ENCODE measurements at places on chromosomes 4 and X.

- no peak for DNase-seq
Measured at GRCh38 chrX:15244421-15244820, 25.5 kb downstream of the ASB9 start.

DNA sequence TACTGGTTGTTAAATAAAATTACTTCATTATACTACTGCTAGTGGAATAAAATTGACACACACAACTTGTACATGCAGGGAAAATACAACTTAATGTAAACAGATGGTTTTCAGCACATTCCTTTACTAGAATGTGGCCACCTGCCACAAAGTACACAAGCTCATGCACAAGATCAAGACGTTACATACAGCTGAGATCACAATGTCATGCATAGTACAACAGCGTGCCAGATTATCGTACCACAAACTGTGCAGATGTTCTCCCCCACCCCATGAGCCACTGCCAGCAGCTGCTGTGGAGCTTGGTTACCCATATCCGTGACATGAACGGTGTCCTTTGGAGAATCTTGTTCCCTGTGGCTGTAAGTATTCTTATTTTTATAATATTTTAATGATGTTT lies 27.7 kb downstream of the FBXO8 start:
- DNase-seq = no peak

GRCh38 chr4:42397635-42398170 lies 415 bp downstream of the SHISA3 start:
- DNase-seq = no peak

DNA sequence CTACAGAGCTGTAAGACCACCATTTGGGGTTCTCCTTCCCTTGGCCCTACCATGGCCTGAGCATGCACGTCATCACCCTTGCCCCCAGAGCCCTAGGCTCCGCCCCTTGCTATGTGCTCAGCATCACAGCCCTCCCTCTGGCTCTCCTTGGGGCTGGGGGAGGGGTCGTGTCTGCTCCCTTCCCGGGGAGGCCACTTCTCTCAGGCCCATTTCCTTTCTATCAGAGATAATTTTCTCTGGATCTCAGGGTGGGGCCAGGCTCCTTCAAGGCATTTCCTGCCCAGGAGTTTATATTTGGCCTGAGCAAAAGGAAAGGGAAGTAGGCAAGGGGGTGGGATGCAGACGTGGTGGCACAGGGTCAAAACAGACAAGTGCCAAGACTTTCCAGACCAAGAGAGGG lies 55.9 kb downstream of the STARD8 start:
- DNase-seq = no peak

DNA sequence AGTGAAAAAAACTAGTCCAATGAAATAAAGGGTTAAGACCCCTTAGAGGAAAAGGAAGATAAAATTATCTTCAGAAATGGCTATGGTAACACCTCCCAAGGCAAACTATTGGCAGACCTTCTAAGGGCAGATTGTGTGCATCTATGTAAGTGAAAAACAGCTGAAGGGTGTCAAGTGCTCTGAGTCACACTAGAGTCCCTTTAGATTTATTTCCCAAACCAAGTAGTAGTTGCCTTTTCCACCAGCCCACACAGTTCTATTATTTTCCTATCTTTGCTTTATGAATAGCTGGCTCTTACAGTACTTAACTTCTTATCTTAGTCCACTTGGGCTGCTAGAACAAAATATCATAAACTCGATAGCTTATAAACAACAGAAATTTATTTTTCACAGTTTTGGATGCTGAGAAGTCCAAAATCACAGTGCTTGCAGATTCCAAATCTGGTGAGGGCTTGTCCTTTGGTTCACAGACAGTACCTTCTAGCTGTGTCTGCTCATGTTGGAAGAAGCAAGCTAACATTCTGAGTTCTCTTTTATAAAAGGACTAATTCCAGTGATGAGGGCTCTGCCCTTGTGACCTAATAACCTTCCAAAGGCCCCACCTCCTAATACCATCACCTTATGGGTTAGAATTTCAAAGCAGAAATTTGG lies 143.6 kb downstream of the GRID2 start:
- DNase-seq = no peak

- no peak for DNase-seq
Measured at GRCh38 chr4:67897686-67898085, 13.9 kb upstream of the TMPRSS11D start.

DNA sequence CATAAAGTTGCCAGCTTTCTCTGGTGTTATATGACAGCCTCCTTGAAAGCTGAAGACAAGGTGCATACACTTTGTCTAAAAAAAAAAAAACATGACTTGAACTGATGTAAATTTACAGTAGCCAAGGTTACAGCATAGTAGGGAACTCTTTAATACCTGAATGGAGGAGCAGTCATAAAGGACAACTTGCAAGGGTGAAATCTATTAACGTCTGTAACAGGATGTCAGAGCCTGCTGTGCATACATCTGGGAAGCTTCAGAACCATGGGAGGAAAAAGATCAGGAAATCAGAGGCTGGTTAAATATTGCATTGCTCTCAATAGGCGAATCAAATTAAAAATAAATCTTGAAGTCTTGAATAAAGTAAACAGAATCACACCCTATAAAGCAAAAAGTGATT lies 484.0 kb upstream of the CTSO start:
- no peak for DNase-seq

All from stromal cell of bone marrow (primary cell).